ENCODE measurements at places on chromosomes 16 and 17.
A peak's percentile ranks its signal among the peaks of the same experiment; 100 is the strongest.

DNA sequence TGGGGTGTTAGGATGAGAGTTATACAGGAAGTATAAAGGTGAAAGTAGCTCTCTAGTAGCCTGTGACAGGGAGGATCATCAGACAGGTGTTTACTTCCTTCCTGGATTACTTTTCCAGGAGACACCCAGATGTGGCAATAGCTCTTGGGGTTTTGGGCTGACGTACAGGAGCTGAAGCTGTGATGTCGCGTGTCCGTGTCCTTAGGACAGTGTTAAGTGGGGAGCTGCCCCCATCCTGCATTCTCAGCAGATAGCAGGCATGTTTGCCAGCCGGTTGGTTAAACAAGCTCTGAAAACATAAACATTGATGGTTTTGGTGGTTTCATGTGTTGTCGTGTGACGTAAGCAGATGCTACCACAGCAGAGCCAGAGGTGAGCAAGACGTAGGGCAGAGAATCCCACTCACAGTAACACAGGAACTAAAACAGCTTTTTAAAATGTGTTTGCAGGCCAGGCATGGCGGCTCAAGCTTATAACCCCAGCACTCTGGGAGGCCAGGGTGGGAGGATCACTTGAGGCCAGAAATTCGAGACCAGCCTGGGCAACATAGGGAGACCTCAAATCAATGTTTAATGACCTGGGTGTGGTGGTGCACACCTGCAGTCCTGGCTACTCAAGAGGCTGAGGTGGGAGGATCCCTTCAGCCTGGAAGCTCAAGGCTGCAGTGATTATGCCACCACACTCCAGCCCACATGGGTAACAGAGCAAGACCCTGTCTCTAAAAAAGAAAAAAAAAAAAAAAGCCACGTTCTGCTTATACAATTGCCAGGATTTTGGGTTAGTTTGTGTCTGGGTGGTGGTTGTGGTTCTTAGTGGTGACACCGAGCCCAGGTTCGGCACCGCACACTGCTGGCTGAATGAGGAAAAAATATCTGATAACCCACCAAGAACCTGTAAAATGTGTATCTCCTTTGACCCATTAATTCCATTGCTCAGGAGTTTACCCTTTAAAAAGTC is 18.2 kb upstream of the IL17C start:
- DNase-seq = no peak

GRCh38 chr17:29710891-29711418 is 88.2 kb upstream of the CORO6 start:
- no peak for DNase-seq

DNA sequence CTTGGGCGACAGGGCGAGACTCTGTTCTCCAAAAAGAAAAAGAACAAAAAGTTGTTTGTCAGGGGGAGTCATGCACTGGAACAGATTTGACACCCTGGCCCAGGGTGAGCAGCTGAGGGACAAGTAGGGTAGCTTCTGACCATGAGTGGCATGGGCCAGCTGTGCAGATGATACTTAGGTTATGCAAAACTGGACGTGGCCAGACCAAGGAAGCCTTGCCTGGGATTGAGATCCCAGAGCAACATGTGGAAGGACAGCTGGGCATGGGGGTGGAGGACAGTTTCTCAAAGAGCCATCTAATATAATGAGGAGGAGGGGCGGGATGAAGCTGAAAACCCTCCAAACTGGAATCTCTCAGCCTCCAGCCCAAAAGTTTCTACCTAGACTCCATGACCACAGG is 19.6 kb upstream of the SLC35B1 start:
- no peak for DNase-seq

DNA sequence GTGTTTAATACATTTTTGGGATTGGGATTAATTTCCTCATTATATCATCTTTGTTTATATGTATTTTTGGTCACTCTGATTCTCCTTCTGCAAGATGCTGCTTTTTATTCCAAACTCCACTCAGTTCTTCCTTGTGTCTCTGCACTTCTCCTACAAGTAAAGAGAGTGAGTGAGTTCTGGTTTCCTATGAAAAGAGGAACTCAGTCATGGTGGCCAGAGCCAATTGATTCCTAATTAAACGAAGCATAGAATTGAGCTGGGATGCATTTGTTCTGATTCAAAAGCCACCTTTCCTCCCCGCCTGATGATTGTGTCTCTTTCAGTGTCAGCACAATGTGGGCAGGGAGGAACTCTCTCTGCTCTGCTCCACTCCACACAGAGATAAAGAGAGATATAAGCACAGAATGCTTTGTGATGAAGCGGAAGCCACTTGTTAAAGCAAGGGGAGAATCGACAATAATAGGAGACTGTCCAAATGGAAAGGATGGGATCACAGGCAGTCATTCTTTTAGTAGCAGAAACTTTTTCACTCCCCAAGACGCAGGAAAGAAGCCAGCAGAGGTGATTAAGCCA is 121.3 kb upstream of the GOT2 start:
- DNase-seq = no peak

DNA sequence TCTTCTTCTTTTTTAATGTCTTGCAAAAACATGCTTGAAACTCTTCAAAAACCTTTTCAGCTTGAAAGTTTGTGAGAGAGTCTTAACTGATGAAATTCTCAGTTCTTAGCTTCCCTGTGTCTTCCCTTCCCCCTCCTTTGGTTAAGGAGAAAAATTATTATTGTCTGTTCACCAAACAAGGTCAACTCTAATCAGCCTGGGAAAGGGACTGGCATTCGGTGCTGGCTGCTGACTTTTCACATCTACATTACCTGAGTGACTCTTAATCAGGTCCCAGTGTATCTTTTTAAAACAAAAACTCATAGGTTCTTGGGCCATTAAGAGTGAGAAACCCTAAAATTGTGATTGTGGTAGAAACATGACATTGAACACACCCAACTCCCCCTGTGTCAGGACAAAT is 39.1 kb upstream of the AXIN2 start:
- DNase-seq = no peak

DNA sequence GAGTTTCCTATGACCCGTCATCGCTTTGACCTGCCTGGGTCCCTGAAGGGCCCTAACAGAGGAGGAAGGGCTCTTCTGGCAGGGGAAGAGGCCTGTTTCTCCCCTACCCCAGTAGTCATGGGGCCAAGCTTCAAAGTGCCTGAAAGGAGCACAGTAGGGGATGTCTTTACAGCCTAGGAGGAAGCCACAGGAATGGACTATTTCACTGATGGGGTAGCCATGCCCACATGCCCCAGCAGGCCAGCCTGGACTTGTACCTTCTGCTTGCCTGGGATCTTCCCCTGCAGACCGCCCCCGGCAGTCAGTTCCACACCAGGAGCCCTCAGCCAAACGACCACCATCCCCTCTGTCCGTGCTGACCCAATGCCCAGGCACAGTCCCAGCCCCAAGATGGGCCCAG is 41.8 kb upstream of the PEMT start:
- no peak for DNase-seq

DNA sequence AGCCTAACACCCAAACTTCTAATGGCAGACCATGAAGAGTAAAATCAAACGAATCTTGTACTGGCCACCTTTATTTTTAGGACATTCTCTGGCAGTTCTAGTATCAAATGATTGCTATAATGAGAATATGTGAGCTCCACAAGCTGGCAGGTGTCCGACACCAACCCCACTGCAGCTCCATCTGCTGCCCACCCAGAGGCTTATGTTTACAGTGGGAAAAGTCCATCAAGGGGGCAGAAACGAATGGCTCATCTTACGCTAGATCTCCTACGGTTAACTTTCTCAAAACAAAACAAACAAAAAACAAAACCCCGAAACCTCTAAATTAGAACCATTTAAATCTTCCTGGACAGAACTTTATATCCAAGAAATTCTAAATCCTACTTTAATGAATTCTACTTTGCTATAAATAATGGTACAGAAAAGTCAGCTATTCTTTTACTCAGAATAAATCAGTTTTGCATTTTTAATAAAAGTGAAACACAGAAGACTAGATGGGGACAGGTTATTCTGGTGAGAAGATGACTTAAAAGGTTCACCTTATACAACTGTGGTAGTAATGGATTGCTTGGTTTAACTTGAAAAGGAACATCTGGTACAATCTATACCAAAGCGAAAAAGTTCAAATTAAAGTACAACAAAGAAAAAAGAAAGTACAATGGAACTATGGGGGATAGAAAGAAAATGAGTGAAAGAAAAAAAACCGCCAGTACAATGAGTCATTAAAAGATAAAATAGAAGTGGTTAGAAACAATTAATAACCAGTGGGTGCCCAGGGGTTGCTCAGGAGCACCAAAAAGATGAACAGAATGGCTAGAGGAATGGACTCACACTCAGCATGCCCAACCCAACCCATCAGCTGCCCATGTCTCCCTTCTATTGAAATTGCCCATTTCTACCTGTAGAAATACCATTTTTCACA is 40.2 kb downstream of the GRB2 start:
- DNase-seq = no peak

DNA sequence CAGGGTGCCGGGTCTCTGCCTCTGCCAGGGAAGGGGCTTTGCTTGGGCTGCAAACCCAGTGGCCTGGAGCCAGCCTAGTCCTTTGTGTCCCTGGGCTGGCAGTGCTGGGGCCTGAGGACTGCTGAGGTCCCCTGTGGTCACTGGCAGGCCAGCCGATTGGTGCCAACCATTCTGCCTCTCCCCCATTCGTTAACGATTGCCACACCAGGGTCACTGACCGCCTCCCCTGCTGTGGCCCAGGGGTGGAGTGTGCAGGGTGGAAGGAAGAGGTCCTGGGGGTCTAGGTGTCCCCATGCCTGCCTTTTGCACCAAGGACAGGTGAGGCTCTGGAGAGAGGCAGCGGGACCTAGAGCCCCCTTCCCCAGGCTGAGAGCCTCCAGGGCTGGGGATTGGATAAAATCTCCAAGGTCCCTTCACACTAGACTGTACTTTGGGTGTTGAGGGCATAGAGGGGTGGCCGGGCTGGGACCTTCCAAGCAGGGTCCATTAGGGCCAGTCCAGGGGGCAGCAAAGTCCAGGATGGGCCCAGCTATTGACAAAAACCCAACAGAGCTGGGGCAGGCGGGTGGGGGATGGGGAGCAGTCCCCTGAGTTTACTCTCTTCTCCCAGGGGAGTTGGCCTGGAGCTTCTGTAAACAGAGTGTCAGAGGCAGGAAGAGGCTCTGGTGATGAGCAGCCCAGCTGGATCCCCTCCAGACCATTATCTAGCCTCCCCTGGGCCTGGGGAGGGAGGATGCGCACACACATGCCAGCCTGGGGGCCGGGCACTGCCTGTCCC is 1.1 kb downstream of the VASN start:
- DNase-seq = no peak

DNA sequence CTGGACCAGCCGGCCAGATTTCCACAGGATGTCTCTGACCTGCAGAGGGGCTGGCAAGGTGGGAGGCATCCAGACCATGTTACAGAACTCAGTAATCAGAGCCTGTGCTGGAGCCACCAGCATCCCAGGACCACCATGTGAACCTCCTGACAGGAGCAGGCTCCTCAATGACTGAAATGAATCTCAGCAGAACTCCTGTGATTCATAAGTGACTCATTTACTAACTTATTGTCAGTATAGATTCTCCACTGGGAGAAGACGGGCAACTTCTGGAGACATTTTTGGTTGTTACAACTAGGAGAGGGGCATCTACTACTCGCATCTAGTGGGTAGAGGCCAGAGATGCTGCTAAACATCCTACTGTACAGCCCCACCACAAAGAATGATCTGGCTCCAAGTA is 3.1 kb upstream of the WWOX start:
- DNase-seq = no peak

- peak; percentile 17 for DNase-seq
Measured at GRCh38 chr16:84700446-84701300, 873 bp downstream of the USP10 start.

DNA sequence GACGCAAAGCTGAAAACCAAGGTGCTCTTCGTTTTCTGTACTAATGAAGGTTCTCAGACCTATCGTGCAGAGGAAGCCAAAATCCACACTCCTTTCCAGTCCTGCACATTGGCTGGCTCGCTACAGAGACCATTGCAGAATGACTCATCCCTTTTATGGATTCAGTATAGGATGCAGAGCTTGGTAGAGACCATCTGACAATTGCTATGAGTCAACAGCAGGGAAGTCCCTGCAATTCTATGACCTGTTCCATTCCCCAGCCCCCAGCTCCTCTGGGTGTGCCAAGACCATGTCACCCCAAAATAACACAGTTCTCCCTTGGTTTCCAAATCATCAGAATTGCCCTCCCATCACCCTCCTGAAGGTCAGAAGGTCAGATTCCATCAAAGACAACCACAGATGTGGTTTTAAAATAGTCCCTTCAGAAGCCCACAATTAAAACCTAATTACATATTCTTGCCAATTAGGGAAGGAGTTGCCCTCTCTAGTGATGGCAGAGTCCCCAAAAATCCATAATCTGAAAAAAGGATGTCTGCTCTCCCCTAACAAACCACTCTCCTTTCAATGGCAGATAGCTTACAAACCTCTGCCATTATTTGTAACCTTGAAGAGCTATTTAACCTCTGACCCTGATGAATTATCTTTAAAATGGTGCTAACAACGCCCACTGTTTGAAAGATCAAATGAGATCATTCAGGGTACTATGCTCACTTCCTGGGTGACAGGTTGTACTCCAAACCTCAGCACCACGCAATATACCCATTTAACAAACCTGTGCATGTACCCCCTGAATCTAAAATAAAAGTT is 108.2 kb upstream of the RBBP6 start:
- DNase-seq = no peak

DNA sequence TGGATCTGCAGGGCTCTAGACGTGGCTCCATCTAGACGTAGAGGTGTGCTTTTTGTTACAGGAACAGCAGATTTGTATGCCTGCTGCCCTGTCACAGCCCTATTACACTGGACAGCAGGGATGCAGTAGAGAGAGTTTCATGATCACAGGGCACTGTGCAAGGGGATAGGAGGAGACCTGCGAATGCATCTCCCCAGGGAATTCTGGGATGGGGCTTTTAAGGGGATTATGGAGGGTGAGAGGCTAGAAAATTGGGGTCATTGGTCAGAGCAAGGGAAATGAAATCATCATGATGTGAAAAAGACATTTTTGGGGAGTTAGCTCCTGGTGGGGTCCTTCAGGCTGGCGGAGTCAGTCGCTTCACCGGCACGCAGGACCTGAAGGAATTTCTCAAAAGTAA is 3.9 kb upstream of the NUPR1 start:
- DNase-seq = no peak

- DNase-seq = no peak
Measured at GRCh38 chr17:37123941-37124820, 175.4 kb downstream of the AATF start.

DNA sequence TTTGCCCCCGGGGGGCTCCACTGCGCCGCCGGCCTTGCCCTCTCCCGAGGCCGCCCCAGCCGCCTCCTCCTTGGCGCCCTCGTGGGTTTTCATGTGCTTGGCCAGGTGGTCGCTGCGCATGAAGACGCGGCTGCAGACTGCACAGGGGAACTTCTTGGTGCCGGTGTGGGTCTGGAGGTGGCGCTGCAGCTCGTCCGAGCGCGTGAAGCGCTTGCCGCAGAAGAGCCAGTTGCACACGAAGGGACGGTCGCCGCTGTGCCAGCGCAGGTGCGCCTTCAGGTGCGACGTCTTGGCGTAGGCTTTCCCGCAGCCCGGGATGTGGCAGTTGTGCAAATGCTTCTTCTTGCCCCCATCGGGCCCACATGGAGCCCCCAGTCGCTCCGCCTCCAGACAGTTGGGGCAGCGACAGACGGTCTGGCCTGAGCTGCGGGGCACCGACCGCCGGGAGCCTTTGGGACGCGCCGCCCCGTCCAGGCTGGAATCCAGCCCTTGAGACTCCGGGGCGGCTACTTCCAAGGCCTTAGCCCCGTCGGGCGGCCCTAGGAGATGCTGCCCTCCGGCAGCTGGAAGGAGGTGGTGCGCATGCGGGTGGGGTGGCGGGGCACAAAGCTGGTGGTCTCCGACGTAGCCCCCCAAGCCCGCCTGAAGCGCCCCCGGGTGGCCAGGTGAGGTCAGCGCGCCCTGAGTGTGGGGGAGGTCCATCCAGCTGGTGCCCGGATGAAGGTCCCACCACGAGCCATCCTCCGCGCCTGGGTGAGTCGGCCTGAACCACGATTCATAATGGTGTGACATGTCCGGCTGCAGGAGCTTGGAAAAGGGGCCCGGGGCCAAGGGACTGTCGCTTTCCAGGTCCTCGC is 3.4 kb downstream of the SP6 start:
- no peak for DNase-seq
